ENCODE measurements at places on chromosomes 12 and 14. TPM values are rescaled to one million over a fixed set of nuclear protein-coding genes. Genes with fewer than 3 reads are reported as not detected.

Gene PIGH
- total RNA-seq = 36.1 TPM

DNA sequence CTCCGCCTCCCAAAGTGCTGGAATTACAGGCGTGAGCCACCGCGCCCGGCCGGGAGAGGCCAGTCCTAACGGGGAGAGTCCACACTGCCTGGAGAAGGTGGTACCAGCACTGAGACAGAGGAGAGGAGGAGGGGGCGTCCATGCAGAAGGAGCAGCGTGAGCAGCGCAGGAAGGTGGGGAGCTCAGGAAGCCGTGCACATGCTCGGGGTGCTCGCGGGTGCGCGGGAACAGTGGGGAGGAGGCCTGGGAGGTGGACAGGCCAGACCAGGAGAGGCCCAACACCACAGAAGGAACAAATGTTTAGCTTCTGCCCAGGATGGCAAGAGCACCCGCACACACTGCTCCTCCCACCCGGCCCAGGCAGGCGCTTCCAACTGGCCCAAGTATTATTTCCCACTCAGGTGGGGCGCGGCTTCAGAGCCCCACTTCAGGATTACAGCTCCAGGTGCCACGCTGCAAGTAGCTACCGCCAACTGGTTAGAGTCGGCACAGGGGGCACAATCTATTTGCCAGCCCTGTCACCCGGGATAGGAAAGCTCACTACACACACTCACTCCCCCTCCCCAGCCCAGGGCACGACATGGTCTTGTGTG is 80.8 kb upstream of the BCL11B start:
- H3K36me3 ChIP-seq = no peaks in the 10 kb centered on the region
- no peaks in the 10 kb centered on the region for H3K4me1 ChIP-seq
- no peak for DNase-seq

DNA sequence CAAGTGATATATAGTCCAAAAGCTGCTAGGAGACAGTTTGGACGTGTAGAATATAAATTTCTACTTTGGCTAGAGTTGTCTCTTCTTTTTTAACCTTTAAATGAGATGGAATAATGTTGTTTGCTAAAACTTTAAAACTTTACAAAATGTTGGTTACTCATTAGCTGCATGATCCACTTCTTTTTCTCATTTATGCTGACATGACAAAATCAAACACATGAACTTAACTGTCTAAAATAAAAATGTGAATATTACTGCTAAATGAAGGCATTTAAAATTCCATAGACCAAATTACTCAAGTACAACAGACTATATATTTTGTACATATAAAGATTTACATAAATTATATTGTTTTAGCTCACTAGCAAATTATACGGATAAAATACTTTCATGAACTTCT is 135.9 kb upstream of the ABCD2 start:
- no peak for DNase-seq
- no peaks in the 10 kb centered on the region for H3K4me1 ChIP-seq
- no peak overlapping the region for H3K27ac ChIP-seq
- no peak overlapping the region for H3K4me3 ChIP-seq
- peaks cover 3% of the 10 kb centered on the region for H3K36me3 ChIP-seq

GRCh38 chr14:51545396-51545795 is 106.3 kb upstream of the FRMD6 start:
- H3K27ac ChIP-seq = no peak overlapping the region
- DNase-seq = no peak
- H3K4me1 ChIP-seq = no peaks in the 10 kb centered on the region
- H3K4me3 ChIP-seq = no peak overlapping the region
- no peaks in the 10 kb centered on the region for H3K27me3 ChIP-seq

DNA sequence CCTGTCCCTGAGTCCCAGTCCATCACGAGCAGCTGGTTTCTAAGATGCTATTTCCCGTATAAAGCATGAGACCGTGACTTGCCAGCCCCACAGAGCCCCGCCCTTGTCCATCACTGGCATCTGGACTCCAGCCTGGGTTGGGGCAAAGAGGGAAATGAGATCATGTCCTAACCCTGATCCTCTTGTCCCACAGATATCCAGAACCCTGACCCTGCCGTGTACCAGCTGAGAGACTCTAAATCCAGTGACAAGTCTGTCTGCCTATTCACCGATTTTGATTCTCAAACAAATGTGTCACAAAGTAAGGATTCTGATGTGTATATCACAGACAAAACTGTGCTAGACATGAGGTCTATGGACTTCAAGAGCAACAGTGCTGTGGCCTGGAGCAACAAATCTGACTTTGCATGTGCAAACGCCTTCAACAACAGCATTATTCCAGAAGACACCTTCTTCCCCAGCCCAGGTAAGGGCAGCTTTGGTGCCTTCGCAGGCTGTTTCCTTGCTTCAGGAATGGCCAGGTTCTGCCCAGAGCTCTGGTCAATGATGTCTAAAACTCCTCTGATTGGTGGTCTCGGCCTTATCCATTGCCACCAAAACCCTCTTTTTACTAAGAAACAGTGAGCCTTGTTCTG is 41.6 kb downstream of the DAD1 start:
- H3K4me3 ChIP-seq = no peak overlapping the region
- H3K27me3 ChIP-seq = no peaks in the 10 kb centered on the region
- no peak for DNase-seq

Gene HOXC12
- total RNA-seq = not detected

DNA sequence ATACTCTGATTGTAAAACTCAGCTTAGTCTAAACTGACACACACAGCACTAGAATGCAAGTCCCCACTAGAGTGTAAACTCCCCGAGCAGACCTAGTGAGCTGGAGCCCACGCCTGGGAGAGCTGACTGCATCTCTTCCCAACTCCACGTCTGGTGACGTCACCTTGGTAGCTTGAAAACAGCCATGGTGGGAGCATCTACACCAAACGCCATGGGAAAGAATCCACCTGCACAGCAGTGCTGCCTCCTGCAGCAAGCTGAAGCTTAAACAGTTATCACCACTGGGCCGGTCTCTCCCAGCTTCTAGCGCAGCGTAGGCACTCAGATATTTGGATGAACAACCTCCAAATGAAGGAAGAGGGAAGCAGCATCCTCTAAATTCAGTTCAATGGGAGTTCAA is 4.3 kb upstream of the PAPLN start:
- no peaks in the 10 kb centered on the region for H3K27me3 ChIP-seq
- no peak overlapping the region for H3K4me3 ChIP-seq
- no peaks in the 10 kb centered on the region for H3K36me3 ChIP-seq
- H3K4me1 ChIP-seq = peaks cover 8% of the 10 kb centered on the region
- DNase-seq = no peak

DNA sequence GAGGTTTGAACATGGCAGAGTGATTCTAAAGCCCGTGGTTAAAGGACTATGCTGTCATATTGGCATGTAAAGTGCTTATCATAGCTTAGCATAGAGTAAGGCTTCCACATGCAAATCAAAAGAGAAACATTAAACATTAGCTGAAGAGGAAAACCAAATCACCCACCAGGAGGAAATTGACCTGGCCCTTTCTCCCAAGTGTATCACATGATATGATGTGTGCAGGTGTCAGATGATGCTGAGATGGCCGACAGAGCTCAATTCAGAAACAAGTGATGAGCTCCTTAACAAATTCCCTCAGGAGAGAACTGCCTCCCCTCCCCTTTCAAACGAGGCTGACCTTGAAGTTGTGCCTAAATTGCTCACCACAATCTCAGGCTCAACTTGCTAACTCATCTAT is 217.1 kb upstream of the BTG1 start:
- H3K36me3 ChIP-seq = no peaks in the 10 kb centered on the region
- H3K27ac ChIP-seq = no peak overlapping the region
- no peaks in the 10 kb centered on the region for H3K27me3 ChIP-seq
- no peaks in the 10 kb centered on the region for H3K4me1 ChIP-seq
- no peak overlapping the region for H3K4me3 ChIP-seq

- no peak for DNase-seq
- no peak overlapping the region for H3K27ac ChIP-seq
Measured at GRCh38 chr14:91980157-91980556, 32.7 kb upstream of the FBLN5 start.

DNA sequence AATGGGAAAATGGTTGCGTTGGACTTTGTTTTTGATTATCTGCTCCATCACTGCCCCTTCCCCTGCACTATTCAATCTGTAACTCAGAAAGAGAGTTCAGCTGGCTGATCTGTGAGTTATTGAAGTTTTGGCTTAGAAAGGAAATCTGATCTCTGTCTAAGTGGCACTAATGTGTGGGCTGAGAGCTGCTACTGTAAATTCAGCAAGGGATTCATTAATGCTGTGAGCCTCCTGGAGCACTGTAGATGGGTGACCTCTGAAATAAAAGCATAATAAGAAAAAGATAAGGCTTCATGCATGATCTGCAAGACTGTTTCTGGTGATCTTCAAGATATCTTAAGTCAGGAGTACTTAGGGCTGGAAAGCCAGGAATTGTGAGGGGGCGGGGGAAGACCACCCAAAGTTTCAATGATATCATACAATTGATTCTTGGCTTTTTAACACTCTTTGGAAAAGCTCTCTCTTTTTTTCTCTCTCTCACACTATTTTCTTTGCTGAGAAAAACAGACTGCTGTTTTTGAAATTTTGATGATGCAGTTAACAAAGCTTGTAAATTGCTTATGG is 101.1 kb downstream of the C12orf75 start:
- no peaks in the 10 kb centered on the region for H3K4me1 ChIP-seq
- no peak overlapping the region for H3K4me3 ChIP-seq
- no peaks in the 10 kb centered on the region for H3K36me3 ChIP-seq
- no peak overlapping the region for H3K27ac ChIP-seq

GRCh38 chr14:43687921-43688320 is 819.2 kb downstream of the FSCB start:
- H3K27me3 ChIP-seq = no peaks in the 10 kb centered on the region
- no peak for DNase-seq
- H3K36me3 ChIP-seq = no peaks in the 10 kb centered on the region
- no peaks in the 10 kb centered on the region for H3K4me1 ChIP-seq
- no peak overlapping the region for H3K4me3 ChIP-seq
- H3K27ac ChIP-seq = no peak overlapping the region

DNA sequence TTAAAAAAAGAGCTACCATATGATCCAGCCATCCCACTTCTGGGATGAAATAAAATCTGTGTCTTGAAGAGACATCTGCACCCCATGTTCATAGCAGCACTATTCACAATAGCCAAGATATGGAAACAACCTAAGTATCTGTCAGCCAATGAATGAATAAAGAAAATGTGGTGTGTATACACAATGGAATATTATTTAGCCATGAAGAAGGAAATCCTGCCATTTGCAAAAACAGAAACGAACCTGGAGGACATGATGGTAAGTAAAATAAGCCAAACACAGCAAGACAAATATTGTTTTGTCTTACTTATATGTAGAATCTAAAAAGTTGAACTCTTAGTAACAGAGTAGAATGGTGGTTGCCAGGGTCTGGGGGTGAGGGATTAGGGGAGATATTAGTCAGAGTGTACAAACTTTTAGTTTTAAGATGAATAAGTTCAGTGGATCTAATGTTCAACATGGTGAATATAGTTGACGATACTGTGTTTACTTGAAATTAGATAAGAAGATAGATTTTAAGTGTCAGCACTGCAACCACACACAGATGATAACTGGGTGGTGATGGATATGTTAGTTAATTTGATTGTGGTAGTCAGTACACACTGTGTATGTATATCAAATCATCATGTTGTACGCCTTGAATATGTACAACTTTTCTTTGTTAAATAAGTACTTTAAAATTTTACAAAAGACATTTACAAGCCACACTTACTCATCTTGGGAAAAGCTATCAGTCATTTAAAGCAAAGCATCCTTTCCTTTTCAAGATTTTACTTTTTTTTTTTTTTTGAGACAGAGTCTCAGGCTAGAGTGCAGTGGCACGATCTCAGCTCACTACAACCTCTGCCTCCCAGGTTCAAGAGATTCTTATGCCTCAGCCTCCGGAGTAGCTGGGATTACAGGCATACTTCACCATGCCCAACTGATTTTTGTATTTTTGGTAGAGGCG is 89.9 kb downstream of the BICD1 start:
- H3K27ac ChIP-seq = no peak overlapping the region
- no peaks in the 10 kb centered on the region for H3K4me1 ChIP-seq
- H3K27me3 ChIP-seq = no peaks in the 10 kb centered on the region
- H3K36me3 ChIP-seq = no peaks in the 10 kb centered on the region

GRCh38 chr12:53299101-53299453 is 418 bp upstream of the MYG1 start:
- no peak for DNase-seq
- H3K4me1 ChIP-seq = peaks cover 7% of the 10 kb centered on the region
- peak overlapping the region; percentile 63 for H3K27ac ChIP-seq
- H3K36me3 ChIP-seq = peaks cover 10% of the 10 kb centered on the region

DNA sequence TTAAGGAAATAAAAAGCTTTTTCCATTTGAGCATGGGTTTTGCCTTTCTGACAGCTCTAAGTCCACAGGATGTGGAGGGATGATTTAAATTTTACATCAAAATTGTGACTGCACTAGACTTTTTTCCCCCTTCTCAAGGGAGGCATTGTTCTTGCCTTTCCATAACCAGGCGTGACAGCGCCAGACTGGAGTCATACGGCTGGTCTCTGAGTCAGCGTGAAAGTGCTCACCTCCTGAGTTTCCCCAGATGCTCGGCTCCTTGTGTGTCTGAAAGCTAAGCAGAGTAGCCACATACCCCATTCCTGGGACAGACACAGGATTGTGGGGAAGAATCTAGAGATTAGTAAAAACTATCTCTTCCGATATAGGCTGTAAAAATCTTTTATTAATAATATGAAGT is 43.1 kb downstream of the SOX5 start:
- H3K27me3 ChIP-seq = no peaks in the 10 kb centered on the region
- H3K4me3 ChIP-seq = no peak overlapping the region
- H3K27ac ChIP-seq = no peak overlapping the region
- no peaks in the 10 kb centered on the region for H3K36me3 ChIP-seq

Gene RXYLT1
- total RNA-seq = 6.0 TPM

DNA sequence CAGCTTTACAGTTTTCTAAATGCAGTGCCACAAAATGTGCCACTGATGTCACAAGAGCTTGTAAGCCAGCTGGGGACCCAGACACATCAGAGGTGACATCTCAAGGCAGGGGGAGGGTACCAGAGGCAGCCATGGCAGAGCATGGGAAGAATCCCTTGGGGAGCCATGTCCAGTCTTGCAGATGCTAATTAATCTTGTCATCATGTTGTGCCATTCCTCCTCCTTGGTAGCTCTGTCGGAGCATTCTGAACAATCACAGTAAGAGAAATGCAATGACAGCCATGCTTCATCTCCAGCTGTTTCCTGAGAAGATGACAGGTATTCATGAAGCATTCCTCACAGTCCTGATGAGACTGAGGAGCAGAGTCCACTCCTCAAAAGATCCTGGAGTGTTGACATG is 287.9 kb downstream of the RPAP3 start:
- H3K36me3 ChIP-seq = no peaks in the 10 kb centered on the region
- no peak overlapping the region for H3K27ac ChIP-seq
- H3K4me3 ChIP-seq = no peak overlapping the region
- no peak for DNase-seq
- H3K27me3 ChIP-seq = no peaks in the 10 kb centered on the region
- H3K4me1 ChIP-seq = no peaks in the 10 kb centered on the region

GRCh38 chr14:101960225-101960624 is 4.1 kb upstream of the DYNC1H1 start:
- H3K4me3 ChIP-seq = no peak overlapping the region
- H3K36me3 ChIP-seq = no peaks in the 10 kb centered on the region
- no peaks in the 10 kb centered on the region for H3K27me3 ChIP-seq
- no peak for DNase-seq
- H3K27ac ChIP-seq = no peak overlapping the region

Data from liver (tissue), 10 donors.